ENCODE measurements at places on chromosomes 12 and 14.
A peak's percentile ranks its signal among the peaks of the same experiment; 100 is the strongest.

GRCh38 chr14:52467515-52468266, 84.6 kb downstream of the TXNDC16 start:
- peak; percentile 10 for DNase-seq

GRCh38 chr12:131734336-131735152, 23.7 kb downstream of the SFSWAP start:
- no peak for DNase-seq

GRCh38 chr14:98592611-98593170, 679.3 kb downstream of the BCL11B start:
- DNase-seq, result no peak

- no peak for DNase-seq
Measured at GRCh38 chr12:102417055-102417454, 63.3 kb downstream of the IGF1 start.

GRCh38 chr14:105061428-105062047, 3.7 kb downstream of the GPR132 start:
- no peak for DNase-seq

- DNase-seq, result no peak
Measured at GRCh38 chr14:34806257-34806656, 68.9 kb downstream of the BAZ1A start.

GRCh38 chr12:5203274-5203673, 159.6 kb downstream of the KCNA5 start:
- no peak for DNase-seq

GRCh38 chr14:96268431-96269358, 12.7 kb downstream of the BDKRB1 start:
- peak; percentile 83 for DNase-seq

- DNase-seq, result no peak
Measured at GRCh38 chr14:106276326-106277267, 750.2 kb downstream of the TMEM121 start.

GRCh38 chr14:105888151-105888550, 361.8 kb downstream of the TMEM121 start:
- DNase-seq, result no peak

GRCh38 chr12:15427913-15428312, 105.6 kb downstream of the PTPRO start:
- DNase-seq, result no peak

GRCh38 chr14:31125231-31125630, 82.4 kb downstream of the HECTD1 start:
- no peak for DNase-seq

DNA sequence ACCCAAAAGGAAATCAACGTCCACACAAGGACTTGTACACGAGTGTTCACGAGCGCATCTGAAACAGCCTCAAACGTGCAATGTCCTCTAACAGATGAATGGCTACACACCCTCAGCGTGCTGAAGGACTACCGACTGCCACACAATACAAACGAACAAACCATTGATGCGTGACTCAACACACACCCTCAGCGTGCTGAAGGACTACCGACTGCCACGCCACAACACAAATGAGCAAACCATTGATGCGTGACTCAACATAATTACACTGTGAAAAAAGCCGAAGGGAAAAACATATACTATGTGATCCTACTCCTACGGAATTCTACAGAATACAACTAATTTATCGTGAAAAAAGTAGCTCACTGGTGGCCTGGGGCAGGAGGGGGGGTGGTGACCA, 25.1 kb upstream of the BTBD6 start:
- no peak for DNase-seq

- no peak for DNase-seq
Measured at GRCh38 chr12:27523305-27523641, 733 bp upstream of the PPFIBP1 start.

- peak; percentile 9 for DNase-seq
Measured at GRCh38 chr12:87943762-87944161, 85.4 kb downstream of the C12orf50 start.

- no peak for DNase-seq
Measured at GRCh38 chr14:55781046-55781445, 201.0 kb downstream of the KTN1 start.

DNA sequence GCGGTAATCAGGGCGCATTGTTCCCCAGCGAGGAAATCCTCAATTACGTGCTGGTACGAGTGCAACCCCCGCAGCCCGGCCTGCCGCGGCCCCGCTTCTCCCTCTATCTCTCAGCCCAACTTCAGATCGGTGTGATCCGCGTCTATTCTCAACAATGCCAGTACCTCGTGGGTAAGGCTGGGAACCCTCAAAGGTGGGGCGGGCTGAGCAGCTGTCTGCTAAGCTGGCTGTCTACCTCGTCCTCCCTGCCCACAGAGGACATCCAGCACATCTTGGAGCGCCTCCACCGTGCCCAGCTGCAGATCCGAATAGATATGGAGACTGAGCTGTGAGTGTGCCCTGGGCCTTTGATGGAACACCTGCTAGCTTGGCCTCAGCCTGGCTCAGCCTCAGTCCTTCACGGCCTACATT, 996 bp downstream of the REC8 start:
- no peak for DNase-seq

DNA sequence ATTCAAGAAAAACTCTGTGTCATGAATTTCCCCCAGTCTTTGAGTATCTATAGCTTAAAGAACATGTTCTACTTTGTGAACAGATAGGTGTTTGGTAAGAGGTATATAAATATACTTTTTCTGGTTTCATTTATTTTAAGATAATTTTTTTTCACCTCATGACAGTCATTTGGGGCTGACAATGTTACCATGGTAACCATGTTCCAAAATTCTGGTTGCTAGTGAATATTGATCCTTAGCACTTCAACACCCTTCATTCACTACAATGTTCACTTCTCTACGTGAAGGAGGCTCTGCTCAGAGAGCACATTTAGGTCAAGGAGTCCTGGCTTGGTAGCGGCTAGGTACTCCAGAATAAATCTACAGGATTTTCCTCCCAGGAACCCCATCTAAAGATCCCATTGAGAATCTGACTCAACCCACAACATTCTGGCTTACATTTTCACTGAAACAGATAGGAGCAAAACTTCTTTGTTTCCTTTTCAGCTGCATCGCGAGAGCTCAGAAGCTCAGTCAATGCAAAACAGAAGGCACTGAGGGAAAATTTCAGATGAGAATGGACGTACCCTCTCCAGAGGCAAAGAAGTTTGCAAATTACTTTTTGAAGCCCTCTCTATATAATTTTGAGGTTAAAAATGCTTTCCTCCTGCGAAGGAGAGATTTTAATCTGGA, 93.6 kb downstream of the ARF6 start:
- peak; percentile 42 for DNase-seq

DNA sequence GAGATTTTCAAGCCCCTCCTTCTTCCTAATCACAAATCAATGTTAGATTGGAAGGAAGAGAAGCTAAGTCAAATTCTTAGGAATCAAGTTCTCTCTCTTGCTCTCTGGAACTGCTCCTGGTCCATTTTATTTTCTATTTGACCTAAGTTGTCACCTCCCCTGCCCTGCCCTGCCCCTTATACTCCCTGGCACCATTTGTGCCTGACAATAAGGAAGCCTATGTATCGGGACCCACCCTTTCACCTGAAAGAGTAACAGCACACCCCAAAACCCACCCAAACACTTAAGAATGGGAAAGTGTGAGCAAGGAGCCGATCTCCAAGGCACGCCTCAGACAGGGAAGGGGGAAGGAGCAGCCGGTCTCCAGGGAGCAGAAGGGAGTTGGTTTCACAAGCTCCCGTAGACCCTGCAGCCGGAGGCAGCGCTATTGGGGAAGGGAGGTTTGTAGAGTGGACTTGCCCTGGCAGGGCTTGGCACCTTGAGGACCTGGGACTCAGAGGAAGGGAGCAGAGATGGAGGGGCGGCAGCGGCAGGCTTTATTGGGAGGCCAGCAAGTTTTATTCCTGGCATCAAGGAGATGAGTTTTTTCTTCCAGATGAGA, 1.6 kb downstream of the LRRC74A start:
- no peak for DNase-seq

DNA sequence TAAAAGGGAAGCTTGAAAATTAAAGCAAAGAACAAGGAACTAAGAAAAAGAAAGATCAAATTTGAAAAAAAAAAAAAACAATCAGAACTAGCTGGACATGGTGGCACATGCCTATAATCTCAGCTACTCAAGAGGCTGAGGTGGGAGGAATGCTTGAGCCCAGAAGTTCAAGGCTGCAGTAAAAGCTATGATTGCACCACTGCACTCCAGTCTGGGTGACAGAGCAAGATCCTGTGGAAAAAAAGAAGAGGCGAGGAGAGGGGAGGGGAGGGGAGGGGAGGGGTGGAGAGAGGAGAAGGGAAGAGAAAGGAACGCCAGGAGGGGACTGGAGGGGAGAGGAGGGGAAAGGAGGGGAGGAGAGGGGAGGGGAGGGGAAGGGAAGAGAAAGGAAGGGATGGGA, 43.0 kb downstream of the EEA1 start:
- no peak for DNase-seq

- no peak for DNase-seq
Measured at GRCh38 chr14:96497586-96497985, 4.6 kb upstream of the PAPOLA start.

- no peak for DNase-seq
Measured at GRCh38 chr12:132263061-132263360, 66.4 kb downstream of the GALNT9 start.

DNA sequence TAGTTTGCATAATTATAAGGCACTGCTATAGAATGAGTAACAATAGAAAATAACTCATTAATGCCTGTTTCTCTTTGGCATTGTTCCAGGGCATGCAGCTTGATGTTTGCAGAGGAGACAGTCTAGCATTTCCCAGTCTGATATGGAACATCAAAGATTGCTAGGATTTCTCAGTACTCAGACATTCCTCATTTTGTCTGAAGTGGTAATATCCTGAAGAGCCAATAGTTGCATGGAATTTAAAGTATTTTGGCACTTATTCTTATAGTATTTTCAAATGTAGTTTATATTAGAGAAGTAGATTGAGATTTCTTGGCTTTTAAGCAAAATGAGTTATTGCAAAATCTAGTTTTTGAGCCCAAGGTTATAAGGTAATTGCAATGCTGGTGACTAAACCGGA, 337.3 kb upstream of the E2F7 start:
- peak; percentile 57 for DNase-seq

GRCh38 chr12:106084014-106084671, 54.6 kb downstream of the NUAK1 start:
- DNase-seq, result peak; percentile 35

GRCh38 chr12:123934829-123935228, 37.8 kb downstream of the CCDC92 start:
- peak; percentile 31 for DNase-seq

- DNase-seq, result no peak
Measured at GRCh38 chr12:106519607-106520021, 63.2 kb upstream of the RFX4 start.

DNA sequence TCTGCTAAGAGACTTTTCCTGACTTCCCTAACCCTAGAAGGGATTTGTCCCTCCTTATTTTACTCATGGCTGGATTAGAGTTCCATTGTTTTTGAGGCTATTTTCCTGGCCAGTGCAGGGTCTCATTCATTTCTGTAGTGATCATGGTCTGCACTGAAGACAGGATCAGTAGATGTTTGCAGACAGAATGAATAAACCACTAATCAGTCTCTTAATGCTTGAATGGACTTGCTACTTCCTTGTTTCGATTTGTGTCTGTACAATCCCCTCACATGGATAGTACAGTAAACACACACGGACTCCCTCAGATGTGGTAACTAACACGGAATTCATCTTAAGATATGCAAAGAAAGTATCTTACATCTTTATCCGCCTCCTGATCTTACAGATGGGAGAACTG, 102.6 kb upstream of the PRB2 start:
- no peak for DNase-seq

GRCh38 chr14:51604073-51604472, 47.6 kb upstream of the FRMD6 start:
- DNase-seq, result peak; percentile 83

DNA sequence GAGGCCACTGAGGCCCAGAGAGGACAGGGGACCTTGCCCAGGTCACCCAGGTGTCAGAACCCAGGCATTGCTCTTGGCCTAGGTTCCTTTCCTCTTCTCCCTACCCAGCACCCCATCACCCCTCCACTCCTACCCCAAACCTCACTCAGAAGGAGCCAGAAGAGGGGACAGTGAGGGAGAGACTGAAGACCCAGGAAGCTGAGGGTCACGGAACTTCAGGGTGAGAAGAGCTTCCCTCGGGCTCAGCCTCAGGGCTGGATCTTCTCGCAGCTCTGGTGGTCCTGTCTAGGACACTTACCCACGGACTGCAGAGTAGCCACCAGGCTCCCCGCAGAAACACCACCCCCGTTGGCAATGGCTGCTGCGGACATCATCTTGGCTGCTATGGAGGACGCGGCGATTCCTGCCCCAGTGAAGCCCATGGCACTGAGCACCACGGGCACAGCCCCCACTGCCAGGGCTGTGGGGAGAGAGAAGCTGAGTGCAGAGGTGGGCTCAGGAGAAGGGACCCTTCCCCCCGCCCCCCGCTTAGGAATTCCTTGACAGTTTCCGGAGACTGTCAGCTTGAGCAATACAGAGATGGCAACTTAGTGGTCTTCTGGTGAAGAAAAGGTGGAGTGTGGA, 1.1 kb downstream of the IFI27L2 start:
- DNase-seq, result no peak

- DNase-seq, result no peak
Measured at GRCh38 chr14:90731487-90731886, 84.7 kb downstream of the TTC7B start.

DNA sequence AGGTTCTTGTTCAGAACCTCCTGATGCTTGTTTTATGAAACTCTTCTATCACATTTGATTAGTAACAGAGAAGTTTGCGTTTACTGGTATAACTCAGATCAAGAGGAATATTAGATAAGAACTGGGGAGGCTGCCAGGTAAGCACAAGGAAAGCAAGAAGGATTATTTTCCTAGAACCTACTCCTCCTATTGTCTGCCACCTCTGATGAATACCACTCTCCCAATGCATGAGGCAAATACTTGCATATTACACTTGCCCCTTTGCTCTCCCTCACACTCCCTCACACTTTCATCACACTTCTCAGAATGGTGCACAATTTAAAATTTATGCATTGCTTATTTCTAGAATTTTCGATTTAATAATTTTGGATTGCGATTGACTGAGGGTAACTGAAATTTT, 43.6 kb downstream of the LIN7A start:
- DNase-seq, result no peak

DNA sequence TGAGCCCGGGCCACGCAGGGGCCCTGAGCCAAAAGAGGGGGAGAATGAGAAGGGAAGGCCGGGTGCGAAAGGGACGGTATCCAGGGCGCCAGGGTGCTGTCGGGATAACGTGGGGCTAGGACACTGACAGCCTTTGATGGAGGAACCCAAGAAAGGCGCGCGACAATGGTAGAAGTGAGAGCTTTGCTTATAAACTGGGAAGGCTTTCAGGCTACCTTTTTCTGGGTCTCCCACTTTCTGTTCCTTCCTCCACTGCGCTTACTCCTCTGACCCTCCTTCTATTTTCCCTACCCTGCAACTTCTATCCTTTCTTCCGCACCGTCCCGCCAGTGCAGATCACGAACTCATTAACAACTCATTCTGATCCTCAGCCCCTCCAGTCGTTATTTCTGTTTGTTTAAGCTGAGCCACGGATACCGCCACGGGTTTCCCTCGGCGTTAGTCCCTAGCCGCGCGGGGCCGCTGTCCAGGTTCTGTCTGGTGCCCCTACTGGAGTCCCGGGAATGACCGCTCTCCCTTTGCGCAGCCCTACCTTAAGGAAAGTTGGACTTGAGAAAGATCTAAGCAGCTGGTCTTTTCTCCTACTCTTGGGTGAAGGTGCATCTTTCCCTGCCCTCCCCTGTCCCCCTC, 3.0 kb downstream of the SSTR1 start:
- DNase-seq, result peak; percentile 31
